ENCODE measurements at places on chromosomes 3 and 15.

- DNase-seq: no peak
Measured at GRCh38 chr3:186857743-186858142, 15.2 kb downstream of the ADIPOQ start.

- no peak for DNase-seq
Measured at GRCh38 chr3:8848696-8849131, 79.3 kb upstream of the OXTR start.

DNA sequence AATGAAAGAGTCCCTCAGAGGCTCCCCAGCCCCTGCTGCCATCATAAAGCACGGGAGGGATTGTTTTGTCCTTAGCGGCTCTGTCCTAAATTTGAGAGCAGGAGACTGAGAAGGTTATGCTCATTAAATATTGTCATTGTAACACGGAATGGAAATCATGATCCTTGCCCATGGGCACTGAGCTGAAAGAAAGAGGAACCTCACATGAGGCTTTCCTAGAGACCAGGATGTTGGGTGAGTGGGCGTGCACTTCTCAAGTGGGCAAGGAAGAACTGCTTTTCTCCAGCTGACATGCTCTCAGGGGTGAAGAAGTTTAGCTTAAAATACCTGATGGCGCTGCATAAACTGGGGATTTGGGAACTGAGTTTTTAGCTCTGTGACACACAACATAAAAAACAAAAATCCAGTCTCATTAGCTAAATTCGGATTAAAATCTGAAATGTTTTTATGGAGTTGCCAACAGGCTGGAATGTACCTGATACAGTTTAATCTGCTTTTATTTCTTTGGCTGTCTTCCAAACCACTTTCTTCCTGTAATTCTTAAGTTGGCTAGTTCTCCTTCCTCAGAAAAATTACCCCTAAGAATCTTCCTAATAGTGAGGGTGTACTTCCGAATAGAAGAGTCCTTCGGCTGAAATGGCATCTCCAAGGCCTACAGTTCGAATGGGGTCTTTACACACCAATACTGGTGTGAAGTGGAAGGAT lies 31.7 kb downstream of the ADPGK start:
- DNase-seq: no peak

GRCh38 chr15:54722342-54722986 lies 474.3 kb downstream of the RSL24D1 start:
- no peak for DNase-seq

DNA sequence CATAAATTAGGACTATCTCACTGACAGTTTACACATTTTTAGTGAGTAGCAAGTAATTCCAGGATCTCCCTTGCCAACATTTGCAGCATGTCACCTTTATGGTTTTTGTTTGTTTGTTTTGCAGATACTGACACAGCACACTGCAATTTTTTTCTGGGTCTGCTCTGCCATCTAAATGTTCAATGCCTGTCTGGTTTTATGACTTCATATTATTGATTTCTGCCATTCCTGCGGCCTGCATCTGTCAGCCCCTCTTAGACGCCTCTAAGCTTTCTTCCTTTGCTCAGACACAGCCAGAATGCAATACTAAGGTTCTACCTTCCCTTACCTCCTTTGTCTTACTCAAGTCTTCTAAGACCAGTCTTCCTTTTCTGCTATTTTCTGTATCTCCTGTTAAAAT lies 321.2 kb upstream of the AZI2 start:
- no peak for DNase-seq

DNA sequence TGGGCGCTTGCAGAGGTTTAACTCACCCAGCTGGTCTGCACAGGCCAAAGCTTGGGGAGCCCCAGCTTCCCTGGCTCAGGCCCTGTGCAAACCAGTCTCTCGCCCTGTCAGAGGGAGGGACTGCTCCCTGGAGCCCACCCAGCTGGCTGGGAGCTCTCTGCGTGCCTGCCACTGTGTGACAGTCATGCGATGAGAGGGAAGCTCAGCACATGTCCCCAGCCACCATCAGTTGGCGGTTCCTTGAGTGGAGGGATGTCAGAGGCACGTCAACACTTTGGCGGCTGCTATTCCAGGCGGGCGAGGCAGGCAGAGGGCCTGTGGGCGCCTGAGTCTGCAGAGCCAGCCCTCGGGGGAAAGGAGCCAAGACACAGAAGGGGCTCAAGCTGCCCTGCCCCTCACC lies 324.6 kb downstream of the UACA start:
- no peak for DNase-seq

DNA sequence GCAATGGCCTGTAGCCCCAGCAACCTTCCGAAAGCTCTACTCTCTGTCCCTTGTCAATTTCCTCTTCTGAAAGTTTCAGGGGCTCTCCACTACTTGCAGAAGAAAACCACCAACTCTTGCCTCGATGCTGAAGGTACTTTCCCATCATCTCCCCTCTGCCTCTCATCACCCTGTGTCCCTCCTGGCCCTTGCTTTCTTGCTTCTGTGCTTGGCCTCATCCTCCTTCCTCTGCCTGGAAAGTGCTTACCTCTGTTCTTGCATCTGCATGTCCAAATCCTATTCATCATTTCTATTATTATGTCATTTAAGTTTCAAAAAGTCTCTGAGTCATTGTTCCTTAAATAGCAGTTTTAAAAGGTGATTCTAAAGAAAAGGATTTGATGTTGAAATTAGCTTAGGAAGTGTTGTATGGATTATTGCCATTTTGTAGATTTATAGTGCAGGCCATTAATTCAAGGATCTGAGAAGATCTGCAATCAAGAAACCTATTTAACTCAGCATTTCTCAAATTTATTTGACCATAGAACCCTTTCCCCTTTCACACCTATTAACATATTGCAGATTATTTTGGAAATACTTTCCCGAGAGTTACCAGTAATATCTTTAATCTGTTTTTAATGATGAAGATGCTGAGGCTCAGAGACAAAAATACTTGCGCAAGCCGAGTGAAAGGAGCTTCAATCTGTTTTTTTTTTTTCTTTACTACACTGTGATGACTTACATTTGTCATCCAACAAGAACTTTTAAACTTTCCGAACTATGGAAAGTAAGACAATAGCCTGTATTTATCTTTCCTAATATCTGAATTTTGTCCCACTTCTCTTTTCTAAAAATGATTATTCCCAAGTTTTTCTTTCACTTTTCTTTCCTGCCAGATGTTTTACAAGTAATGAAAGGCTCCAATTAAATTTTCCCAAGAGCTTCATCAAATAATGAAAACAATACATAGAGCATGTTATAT lies 22.3 kb upstream of the CFAP161 start:
- no peak for DNase-seq

- no peak for DNase-seq
Measured at GRCh38 chr3:147299656-147300055, 106.7 kb downstream of the ZIC4 start.

GRCh38 chr3:128367761-128368160 lies 98.9 kb downstream of the DNAJB8 start:
- no peak for DNase-seq

GRCh38 chr15:101542306-101543025 lies 53.0 kb upstream of the PCSK6 start:
- peak; percentile 3 for DNase-seq

DNA sequence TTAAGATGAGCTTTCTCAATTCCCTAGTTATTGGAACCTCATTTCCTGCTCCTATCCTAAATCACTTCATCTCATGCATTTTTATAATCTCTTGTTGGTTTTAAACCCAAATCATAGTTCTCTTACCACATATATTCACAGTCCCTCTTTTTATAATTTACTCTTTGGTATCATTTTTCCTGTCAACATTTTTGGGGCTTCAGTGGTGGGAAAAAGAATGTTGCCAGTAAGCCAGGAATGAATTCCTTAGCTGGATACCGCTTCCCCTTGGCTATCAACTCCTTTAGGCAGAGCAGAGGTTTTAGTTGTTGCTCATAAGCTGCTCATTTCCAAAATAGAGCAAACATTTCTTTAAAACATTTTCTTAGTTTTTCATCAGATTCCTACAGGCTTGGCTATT lies 112.3 kb downstream of the GALK2 start:
- no peak for DNase-seq

GRCh38 chr3:120284747-120285507 lies at the start of gene GPR156:
Gene GPR156, minus strand, starts transcription at chr3:120285222. Its CDS starts 41,124 bp downstream, at chr3:120244098.
- DNase-seq: no peak

- no peak for DNase-seq
Measured at GRCh38 chr3:139473155-139473771, 3.1 kb downstream of the RBP2 start.

DNA sequence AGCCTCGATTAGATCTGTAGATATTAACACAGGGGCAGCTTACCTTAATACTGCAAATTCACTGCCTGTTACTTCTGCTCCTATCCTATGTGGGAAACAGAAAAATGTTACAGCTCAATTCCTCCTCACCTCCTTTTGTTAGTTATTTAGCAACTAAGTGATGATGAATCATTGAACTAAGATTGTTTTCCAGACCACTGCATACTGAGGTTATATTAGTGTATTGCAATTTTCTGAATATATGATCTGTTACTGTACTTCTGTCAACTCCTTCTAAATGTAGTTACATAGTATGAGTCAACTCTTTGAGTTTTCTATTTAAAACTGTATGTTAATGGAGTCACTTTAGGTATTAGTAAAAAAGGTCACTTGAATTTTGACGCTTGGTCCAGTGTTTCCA lies 331.5 kb upstream of the SLCO3A1 start:
- DNase-seq: no peak

DNA sequence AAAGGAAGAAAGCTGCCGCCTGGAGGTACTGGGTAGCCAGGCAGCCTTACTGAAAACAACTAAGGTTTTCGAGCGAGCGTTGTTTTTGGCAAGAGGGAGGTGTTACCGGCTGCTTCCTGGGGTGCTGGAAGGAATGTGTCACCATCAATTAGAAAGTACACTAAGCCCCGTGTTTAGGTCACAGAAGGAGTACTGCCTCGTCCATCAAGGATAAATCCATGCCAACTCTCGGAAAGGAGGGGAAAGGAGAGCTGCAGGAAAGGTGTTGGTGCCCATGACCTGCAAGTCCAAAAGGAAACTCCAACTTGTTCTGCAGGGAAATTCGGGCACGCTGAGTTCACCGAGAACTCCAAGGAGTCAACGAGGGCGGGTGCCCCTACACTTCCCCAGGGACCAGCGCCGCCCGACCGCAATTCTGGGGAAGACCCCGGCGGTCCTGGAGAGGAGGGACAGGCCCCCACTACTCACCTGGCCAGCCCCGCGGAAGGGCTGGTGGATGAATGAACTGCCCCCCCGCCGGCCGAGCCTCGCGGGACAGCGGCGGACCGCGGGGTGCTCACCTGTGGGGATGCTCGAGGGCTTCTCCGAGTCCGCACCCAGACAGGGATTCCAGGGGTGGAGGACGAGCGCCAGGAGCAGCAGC lies 542 bp downstream of the PLOD2 start:
- DNase-seq: no peak

- DNase-seq: no peak
Measured at GRCh38 chr15:64466408-64467141, 6.2 kb downstream of the ZNF609 start.

GRCh38 chr3:143311096-143311495 lies 191.5 kb downstream of the CHST2 start:
- DNase-seq: no peak

- DNase-seq: no peak
Measured at GRCh38 chr3:98291332-98291957, 9.1 kb downstream of the OR5H2 start.

- DNase-seq: peak; percentile 55
Measured at GRCh38 chr3:45664578-45664977, 24.6 kb upstream of the SACM1L start.

DNA sequence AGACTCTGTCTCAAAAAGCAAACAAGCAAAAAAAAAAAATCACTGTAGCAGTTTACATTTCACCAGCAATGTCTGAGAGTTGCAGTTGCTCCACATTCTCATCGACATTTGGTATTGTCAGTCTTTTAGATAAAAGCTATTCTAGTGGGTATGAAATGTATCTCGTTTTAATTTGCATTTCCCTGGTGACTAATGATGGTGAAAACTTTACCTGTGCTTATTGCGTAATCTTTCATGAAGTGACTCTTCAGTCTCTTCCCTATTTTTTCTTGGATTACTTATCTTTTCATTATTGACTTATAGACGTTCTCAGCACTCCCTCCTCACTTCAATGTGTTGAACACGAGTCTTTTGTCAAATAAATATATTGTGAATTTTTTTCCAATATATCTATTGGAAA lies 37.2 kb upstream of the CLSTN2 start:
- no peak for DNase-seq

DNA sequence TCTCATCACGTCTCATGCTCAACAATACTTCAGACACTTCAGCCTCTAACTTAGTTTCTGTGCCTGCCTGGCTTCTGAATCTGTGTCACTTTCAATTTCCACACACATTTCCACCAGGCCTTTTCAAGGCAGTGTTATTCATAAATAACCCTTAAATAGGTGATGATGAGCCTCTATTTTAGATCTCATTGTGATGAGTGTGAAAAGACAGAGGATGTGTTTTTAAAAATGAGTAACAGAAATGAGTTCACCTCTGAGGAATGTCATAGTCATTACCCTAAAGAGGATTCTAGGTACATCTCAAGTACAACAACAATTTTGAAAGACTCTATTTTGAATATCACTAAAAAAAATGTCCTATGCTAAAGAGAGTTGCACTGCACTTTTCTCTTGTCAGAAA lies 64.6 kb downstream of the STAC start:
- DNase-seq: no peak

GRCh38 chr15:40762919-40763800 lies 708 bp upstream of the GCHFR start:
- DNase-seq: no peak

Data from OCI-LY7 (cell line).